ENCODE measurements at places on chromosomes 1 and 21. TPM values are rescaled to one million over a fixed set of nuclear protein-coding genes. Genes with fewer than 3 reads are reported as not detected.

The NADK gene
- 45.6 TPM for total RNA-seq

The IPO13 gene
- 20.6 TPM for total RNA-seq

The SUSD4 gene
- not detected for total RNA-seq

The CHD5 gene
- under 0.01 TPM for total RNA-seq

The BRINP3 gene
- total RNA-seq: not detected

The RAP1GAP gene
- total RNA-seq: 0.29 TPM

The S100A14 gene
- 0.36 TPM for total RNA-seq

The CCDC181 gene
- total RNA-seq: 0.29 TPM

The SHE gene
- not detected for total RNA-seq

The ZC3H12A gene
- total RNA-seq: 13.0 TPM

The SPRR2F gene
- total RNA-seq: not detected

The ADGRL2 gene
- 55.4 TPM for total RNA-seq

The SYDE2 gene
- 13.8 TPM for total RNA-seq

The KCNA3 gene
- total RNA-seq: not detected

The KANK4 gene
- under 0.01 TPM for total RNA-seq

The BEND5 gene
- 1.2 TPM for total RNA-seq

The SRRM1 gene
- total RNA-seq: 53.3 TPM

The SLAMF8 gene
- 0.36 TPM for total RNA-seq

The WNT3A gene
- total RNA-seq: not detected

The MTMR11 gene
- 13.3 TPM for total RNA-seq

The FCN3 gene
- total RNA-seq: not detected

The PRKAA2 gene
- total RNA-seq: 0.88 TPM

The TCP10L gene
- total RNA-seq: 0.72 TPM

The C1orf226 gene
- 0.29 TPM for total RNA-seq

The CFAP45 gene
- 0.29 TPM for total RNA-seq

The MSH4 gene
- under 0.01 TPM for total RNA-seq

The SLAMF9 gene
- not detected for total RNA-seq

The CLEC20A gene
- total RNA-seq: under 0.01 TPM

The NID1 gene
- total RNA-seq: 40.2 TPM

The S100A3 gene
- 7.6 TPM for total RNA-seq

The ANGPTL3 gene
- total RNA-seq: under 0.01 TPM

The NFIA gene
- total RNA-seq: 8.0 TPM

The SHISA4 gene
- 27.1 TPM for total RNA-seq

The SELP gene
- total RNA-seq: not detected

The DMBX1 gene
- not detected for total RNA-seq

The PLEKHG5 gene
- 11.2 TPM for total RNA-seq

The ATP1A4 gene
- total RNA-seq: not detected

The KLF17 gene
- 0.36 TPM for total RNA-seq

The LAMC2 gene
- 3.3 TPM for total RNA-seq

The PGBD5 gene
- total RNA-seq: 0.29 TPM

The ALX3 gene
- not detected for total RNA-seq

The CLDN19 gene
- total RNA-seq: not detected

The ZNF648 gene
- not detected for total RNA-seq

The CELA2A gene
- total RNA-seq: not detected

The DCST1 gene
- not detected for total RNA-seq

The IVL gene
- total RNA-seq: not detected

The CR1L gene
- not detected for total RNA-seq

The RHD gene
- total RNA-seq: not detected

The CD53 gene
- 0.29 TPM for total RNA-seq

The GPR3 gene
- total RNA-seq: under 0.01 TPM

The BMP8A gene
- 2.4 TPM for total RNA-seq
